ENCODE measurements at places on chromosomes 3 and 15.

DNA sequence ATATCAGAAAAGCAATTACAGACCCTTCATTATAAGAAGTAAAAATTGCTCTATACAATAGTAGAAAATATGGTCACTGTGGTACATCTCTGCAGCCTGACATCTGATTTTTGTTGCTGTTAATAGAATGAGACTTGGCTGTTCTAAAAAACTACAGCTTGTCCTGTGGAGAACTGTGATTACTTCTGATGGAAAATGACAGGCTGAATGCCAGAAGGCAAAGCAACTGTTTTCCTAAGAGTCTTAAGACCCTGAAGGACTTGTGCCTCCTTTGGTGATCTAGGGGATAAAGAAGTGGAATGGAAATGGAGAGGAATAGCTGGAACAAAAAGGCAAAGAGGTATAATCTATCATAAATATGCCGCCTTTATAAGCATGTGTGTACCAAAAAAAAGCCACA is 314.8 kb downstream of the BCHE start:
- no peak for DNase-seq

DNA sequence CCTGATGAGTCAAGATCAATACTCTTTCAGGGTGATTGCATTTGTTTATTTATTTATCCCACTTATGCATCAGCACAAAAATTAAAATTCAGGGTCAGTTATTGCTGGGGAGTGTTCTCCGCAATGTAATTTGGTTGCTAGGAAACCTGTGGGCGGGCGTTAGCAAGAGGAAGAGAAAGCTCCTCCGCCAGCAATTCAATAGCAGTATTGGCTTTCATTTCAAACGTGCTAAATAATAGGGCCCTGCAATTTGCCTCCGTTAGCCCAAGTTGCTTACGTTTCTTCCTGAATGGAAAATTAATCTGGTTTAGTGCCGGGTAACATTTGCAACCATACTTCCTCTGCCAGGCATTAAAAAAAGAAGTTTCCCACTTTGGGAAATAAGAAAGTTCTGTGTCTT is 35.5 kb upstream of the PLCL2 start:
- no peak for DNase-seq

DNA sequence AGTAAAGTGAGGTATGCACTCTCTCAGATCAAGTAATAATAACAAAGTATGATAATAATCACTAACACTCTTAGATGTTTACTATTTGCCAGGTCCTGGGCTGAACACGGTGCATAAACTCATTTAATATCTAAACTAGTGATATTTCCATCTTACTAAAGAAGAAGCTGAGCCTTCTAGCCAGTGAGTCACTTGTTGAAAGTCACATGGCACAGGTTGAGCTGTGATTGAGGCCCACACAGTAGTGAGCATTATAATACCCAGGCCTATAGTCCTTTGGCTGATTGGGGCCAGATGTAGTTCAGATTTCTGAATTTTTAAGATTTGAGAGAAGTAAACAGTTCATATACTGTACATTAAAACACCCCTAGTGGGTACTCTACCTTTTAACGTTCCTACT is 93.2 kb upstream of the CCDC80 start:
- no peak for DNase-seq

DNA sequence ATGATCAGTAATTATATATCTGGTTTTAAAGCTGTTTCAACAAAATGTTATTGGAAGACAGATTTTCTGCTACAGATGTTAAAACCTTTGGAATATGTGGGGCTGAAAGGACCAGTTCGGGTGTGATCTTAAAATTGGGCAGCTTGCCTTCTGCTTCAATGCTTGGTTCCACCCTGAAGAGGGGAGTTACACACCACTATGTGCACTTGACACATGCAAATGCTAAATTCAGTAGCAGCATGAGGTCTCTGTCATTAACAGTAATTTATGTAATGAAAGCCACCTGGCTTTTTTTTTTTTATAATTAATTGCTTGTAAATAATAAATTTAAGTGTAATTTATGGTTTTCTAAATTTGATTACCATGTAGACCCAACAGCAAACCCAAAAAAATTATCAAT is 24.6 kb downstream of the CDIN1 start:
- DNase-seq, result no peak

DNA sequence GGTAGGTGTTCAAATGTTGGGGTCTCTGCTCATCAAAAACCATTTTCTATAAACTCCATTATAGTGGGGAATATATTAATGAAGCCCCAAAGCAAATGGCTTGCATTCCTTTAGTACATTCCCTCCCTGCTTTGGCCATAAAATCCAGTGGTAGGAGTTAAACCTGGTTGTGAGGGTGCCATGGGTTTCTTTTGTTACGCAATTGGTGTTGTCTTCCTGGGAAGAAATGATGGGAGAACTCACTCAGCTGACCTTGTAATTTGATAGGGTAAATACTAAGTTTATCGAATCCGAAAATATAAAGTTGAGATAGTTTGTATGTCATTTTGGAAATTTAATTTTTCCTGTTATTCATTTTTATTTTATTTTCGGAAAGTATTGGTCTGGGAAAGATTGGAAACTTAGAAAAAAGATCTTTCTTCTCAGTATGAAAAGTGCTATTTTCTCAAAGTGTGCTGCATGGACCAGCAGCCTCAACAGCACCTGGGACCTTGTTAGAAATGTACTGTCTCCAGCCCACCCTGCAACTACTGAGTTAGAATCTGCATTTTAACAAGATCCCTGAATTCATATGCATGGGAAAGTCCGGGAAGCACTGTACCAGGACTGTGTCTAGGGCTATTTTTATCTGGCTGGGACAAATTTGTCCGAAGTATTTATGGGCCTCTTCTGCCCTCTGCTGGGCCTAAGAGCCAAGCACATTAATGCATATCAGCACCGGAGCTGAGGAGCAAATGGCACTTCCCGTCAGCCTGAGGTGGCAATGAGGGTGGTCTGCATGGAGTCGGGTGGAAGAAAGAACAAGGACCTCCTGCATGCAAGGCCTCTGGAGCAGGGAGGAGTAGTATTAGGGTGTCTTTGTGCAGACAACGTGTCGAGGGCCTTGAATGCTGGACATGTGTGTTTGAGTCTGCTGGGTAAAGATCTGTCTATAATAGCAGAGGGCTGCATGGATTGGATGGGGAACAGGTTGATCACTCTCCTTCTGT is 54.7 kb downstream of the FAM81A start:
- DNase-seq, result peak; percentile 45
